ENCODE measurements at places on chromosomes 7 and 10.

DNA sequence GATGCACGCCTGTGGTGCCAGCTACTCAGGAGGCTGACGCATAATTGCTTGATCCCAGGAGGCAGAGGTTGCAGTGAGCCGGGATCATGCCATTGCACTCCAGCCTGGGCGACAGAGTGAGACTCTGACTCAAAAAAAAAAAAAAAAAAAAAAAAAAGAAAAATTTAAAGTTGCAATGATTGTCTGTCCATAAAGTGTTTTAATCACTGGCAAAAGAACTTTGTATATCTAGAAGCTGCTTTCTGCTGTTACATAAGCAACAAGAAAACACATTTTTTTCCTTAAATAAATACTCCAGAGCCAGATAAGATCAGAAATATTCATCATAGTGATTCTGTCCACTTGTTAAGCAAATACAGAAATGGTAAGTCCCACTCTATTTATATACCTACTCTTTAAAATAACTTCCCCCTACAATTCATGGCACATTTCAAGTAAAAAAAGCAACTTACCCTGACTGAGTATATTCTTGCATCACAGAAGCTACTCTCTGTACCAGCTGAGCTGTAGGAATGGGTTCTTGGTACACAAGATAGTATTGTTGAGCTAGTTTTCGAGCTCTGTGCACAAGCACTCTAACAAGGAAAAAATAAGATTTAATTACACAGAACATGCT, 7.6 kb downstream of the PSMA2 start:
- ATAC-seq: no peak

- no peak for ATAC-seq
These were observed 351.9 kb downstream of the DNAJB6 start for GRCh38 chr7:157688533-157689268.

GRCh38 chr7:47721670-47722069, 139.8 kb upstream of the TNS3 start:
- no peak for ATAC-seq

DNA sequence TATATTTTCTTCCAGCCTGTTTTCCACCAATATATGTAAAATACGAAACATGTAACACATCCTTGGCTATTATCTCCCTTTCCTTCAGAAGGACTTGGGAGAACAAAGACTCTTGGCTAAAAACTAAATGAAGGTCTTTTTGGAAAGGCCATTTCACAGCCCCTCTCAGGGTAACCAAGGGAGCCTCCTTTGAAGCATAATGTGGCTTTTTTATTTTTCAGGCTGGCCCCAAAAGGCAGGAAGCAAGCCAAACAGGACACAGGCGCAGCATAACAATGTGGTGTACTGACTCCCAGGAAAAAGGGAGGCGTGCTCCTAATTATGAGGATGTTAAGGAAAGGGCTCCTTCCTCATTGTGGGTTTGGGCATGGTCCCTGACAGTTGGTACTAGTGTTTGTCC, 30.3 kb upstream of the CCSER2 start:
- no peak for ATAC-seq

DNA sequence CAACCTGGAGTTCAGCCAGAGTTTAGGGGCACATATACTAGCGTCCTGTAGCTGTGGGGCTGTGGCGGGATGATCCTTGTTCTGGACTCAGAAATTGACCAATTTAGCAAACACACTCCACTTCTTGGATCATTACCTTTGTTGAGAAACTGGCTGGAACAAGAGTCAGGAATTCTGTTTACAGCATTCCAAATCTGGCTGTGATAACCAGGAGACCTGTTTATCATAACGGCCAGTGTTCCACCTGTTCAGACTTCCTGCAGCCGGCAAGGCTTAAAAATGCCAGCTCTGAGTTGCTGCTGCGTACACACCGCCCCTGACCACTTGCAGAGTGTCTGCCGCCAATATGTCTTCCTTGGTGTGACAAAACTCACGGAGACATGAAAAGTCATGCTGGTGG, 64.8 kb downstream of the ARMC3 start:
- ATAC-seq: no peak

GRCh38 chr10:108422286-108422685, 1257.8 kb upstream of the SORCS1 start:
- ATAC-seq: no peak

- no peak for ATAC-seq
These were observed 57.2 kb downstream of the MAD1L1 start for GRCh38 chr7:2175514-2175913.

- ATAC-seq: no peak
These were observed 183.7 kb downstream of the NEBL start for GRCh38 chr10:20713420-20713819.

GRCh38 chr7:128389618-128390329, 20.0 kb downstream of the IMPDH1 start:
- peak; percentile 17 for ATAC-seq

GRCh38 chr7:20412032-20412431, 81.3 kb downstream of the ITGB8 start:
- ATAC-seq: no peak

- ATAC-seq: no peak
These were observed 28.8 kb downstream of the ENO4 start for GRCh38 chr10:116878123-116878522.

DNA sequence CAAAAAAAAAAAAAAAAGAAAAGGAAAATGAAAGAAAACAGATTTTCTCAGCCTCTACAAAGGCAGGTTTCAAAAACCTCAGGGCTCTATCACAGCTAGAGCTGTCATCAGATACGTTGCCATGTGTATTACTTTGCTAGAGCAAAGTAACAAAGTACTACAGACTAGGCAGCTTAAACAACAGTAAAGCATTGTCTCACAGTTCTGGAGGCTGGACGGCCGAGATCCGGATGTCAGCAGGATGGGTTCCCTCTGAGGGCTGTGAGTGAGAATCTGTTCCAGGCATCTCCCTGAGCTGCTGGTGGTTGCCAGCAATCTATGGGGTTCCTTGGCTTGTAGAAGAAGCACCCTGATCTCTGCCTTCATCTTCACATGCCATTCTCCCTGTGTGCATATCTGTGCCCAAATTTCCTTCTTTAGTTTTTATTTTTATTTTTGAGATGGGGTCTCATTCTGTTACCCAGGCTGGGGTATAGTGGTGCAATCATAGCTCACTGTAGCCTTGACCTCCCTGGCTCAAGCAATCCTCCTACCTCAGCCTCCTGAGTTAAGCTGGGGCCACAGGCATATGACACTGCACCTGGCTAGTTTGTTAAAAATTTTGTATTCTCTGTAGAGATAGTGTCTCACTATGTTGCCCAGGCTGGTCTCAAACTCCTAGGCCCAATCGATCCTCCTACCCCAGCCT, 48.9 kb upstream of the KDM7A start:
- ATAC-seq: no peak

DNA sequence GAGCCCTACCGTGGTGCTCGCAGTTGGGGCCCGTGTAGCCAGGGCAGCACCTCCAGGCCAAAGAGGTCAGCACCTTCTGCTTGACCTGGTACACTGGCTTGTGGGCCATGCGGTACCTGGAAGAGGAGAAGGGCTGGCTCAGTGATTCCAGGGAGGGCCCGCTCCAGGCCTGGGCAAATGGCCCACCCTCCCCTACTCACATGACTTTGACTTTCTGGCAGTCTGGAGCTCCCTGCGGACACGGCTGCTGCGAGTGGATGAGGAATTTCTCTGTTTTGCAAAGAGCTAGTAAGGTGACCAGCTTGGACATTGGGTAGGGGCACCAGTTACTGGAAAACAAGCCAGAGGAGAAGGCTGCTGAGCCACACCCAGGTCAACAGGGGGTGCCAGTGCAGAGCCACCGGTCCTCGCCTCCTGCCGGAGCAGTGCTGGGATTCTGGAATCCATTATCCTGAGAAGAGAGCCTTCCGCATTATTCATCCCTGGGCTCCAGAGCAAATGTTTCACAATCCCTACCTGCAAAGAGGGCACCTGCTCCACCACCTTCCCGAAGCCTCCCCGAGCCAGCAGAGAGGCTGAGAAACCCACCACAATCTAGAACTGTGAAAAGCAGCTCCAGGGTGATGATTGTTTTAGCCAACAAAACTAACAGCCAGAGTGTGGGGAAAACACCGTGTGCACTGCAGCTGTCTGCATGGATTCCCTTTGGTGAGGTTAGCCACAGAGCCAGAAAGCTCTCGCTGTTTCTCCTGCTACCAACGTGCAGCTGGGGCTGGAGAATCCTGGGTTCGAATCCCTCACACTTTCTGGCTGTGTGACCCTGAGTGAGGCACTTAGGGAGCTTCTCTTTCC, 11.8 kb downstream of the MMRN2 start:
- ATAC-seq: no peak

- peak; percentile 32 for ATAC-seq
These were observed 14.1 kb downstream of the NRCAM start for GRCh38 chr7:108442039-108442568.

DNA sequence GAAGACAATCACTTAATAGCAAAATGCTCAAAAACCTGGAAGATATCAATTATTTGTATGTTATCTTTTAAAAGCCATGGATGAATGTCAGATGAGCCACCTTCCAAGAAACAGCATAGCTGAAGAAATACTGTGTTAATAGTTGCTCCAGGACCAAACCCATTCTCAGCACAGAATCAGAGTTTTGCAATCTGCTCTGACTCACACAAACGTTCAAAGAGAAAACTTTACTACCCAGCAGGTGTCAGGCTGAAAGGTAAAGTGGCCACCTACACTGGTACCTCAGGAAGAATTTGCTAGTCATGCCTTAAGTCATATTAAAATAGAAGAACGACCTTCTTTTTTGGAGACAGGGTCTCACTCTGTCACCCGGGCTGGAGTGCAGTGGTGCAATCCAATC, 526.5 kb downstream of the PARD3 start:
- ATAC-seq: peak; percentile 93

DNA sequence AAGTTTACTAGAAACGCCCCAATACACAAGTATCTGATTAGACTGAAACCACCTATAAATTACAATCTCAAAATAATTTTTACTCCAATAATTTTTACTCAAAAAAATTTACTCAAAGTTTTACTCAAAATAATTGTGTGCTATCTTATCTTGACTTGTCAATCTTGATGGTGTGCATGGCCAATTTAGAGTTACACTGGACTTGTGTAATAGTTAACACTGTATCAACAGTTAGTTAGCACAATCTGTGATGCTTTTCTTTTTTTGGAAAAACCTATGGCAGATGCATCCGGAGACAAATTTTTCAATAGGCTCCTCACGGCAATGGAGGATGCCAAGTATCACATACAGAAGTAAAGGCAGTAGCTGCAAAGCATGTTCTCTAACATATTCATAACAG, 24.9 kb downstream of the LMOD2 start:
- ATAC-seq: no peak

DNA sequence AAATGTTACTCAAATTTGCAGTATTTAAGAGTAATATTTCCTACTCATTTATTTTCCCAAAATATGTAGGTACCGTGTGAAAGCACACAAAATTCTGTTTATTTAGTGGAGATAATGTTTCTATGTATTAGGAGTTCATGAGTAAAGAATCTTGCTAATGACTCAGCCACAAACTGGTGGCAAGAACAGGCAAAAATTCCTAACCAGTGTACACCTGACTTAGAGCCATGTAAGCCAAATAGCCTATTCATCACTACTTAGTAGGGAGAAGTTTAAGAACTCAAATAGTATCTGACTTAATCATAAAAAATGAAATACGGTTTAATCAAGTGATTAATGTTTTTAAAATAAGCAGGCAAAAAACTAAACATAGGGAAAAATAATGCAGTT, 169.0 kb downstream of the SRPK2 start:
- ATAC-seq: peak; percentile 94

DNA sequence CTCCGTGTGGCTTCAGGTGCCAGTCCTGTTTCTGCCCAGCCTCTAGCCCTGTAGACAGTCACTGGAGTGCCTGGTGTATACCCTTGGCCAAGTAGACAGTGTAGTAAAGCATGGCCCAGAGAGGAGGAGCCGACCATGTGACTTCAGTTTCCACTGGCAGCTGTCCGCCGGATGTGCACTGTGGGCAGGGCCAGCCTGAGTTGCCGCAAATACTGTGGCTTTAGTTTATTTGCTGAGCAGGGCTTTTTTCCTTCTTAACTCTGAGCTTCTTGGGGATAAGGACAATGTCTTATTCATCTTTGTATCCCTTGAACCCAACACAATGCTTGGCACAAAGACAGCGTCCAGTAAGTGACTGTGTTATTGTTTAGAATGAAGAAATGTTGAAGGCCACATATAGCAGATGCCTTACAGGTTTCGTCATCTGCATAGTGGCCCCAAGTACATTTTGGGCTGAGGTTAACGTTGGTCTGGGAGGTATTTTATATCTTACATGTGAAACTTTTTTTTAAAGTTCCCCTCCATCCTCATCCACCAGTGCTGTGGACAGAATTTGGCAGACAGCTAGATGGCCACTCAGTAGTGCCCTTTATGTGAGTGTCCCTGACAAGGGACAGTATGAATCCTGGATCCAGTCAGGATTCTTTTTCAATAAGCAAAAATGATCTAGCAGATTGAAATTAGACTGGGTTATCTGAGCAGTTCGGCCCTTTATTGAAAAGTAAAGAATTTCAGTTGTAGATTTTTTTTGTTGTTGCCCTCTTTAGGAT, 40.6 kb downstream of the CYP17A1 start:
- peak; percentile 84 for ATAC-seq

DNA sequence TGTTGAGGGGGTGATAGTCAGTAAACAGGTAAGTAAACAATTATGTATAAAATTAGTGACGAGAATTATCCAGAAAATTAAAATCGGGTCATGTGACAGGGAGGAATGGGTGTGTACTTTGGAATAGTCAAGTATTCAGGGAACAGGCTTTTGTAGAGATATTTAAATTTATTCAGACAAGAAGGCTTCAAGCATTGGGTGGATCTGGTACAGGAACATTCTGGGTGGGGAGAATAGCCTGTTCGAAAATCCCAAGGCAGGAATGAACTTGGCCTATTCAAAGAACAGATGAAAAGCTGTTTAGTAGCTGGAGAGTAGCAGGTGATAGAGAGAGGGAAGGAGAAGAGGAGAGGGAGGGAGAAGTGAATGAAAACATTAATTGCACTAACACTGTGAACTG, 448.9 kb upstream of the FZD8 start:
- ATAC-seq: no peak

- no peak for ATAC-seq
These were observed 97.3 kb upstream of the PDLIM1 start for GRCh38 chr10:95388109-95388471.

DNA sequence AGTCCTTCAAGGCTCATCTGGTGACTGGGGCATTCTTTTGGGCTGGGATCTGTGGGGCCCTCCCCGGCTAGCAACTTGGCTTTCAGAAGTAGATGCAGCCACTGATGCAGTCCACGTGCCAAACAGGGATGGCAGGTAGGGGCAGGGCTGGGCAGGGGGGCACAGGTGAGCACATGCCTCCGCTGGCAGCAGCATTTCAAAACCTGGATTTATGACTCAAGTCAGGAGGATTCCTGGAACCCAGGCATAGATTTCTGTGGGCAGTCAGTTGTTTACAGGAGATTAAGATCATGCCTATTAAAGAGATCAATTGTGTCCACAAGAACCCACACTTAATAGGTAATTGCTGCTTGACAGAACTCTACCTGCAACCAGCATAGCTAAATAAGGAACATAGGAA, 839 bp upstream of the HABP2 start:
- peak; percentile 83 for ATAC-seq

- ATAC-seq: no peak
These were observed 104.7 kb upstream of the IL6 start for GRCh38 chr7:22622116-22622785.
